ENCODE measurements at places on chromosomes 5 and 9. TPM values are rescaled to one million over a fixed set of nuclear protein-coding genes. Genes with fewer than 3 reads are reported as not detected.

- no peak for DNase-seq
Measured at GRCh38 chr9:133664173-133665050, 28.2 kb downstream of the DBH start.

- DNase-seq = peak; percentile 27
Measured at GRCh38 chr5:89556215-89556913, 673.4 kb upstream of the MEF2C start.

DNA sequence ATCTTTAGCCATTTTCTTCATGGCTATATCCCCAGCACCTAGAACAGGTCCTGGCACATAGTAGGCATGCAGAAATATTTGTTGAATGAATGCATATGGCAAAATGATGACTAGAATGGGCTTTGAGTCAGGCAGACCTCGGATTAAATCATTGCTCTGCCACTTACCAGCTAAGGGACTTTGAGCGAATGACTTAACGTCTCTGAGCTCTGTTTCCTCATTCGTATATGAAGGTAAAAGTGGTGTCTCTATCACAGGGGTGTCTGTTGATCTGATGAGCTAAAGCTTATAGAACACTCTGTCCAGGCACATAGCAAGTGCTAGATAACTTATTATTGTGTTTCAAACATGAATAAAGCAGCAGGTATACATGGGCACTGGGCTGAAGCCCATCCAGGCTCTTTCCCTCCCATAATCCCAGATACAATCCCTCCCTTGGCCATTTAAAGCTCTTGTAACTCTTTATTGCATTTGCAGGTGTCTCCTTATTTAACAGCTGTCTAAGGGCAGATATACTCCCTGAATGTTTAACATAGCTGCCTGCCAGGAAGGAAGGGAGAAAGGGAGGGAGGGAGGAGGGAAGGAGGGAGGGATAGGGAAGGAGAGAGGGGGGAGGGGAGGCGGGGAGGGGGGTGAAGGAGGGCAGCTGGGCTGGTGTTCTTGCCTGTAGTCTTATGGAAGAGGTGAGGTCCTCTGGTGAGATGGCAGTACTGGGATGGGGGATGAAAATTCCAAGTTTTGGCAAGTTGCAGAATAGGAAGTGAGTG, 23.2 kb upstream of the STXBP1 start:
- no peak for DNase-seq

DNA sequence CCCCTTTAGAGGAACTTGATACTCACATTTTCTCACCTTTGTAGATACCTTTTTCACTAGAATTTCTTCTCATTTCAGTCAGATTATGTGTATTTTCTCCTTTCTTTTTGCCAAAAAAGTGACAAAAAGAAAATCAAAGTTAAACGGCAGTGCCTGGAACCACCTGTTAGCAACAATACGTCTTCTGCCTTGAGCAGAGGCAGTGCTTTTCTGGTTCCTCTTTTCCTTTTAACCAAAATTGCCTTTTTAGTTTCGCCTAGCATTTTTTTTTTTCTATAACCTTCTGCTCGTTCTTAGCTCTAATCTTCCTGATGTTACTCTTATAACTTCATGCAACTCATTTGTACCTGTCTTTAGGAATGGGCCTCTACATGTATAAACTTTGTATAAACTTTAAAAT, 26.1 kb downstream of the SMIM32 start:
- DNase-seq = no peak

DNA sequence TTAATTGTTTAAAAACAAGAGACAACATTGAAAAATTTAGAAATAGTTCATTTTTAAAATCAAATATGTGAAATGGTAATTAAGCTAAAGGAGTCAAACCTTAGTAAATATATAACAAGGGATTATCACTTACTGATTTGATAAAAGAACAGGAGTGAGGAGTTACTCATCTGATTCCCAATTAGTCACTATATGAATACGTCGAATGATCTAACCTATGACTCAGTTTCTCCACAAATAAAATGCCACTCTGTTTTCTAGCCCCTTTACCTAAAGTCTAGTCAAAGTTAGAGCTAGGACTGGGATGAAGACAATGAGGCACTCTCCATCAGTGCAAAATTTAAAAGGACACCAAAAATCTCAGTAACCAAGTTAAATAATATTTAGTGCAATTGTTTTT, 70.4 kb upstream of the RASEF start:
- no peak for DNase-seq

The CNTNAP3B gene
- 0.74 TPM for total RNA-seq

All from K562 (cell line).